ENCODE measurements at places on chromosomes 11 and 22.

DNA sequence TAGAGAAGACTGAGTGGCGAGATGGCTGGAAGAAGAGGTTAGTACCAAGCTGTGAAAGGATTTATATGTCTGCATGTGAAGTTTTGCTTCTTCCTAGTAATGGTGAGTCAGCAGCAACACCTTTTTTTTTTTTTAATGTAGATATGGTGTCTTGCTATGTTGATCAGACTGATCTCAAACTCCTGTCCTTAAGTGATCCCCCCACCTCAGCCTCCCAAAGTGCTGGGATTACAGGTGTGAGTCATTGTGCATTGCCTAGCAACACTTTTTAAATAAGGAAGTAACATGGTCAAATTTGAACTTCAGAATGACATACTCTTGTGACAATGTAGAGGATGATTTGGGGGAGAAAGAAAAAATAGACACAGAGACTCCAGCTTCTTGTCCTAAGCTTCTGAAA, 6.5 kb upstream of the CSTPP1 start:
- DNase-seq: peak; percentile 64

GRCh38 chr11:1672613-1673350, 24.2 kb upstream of the KRTAP5-6 start:
- no peak for DNase-seq

DNA sequence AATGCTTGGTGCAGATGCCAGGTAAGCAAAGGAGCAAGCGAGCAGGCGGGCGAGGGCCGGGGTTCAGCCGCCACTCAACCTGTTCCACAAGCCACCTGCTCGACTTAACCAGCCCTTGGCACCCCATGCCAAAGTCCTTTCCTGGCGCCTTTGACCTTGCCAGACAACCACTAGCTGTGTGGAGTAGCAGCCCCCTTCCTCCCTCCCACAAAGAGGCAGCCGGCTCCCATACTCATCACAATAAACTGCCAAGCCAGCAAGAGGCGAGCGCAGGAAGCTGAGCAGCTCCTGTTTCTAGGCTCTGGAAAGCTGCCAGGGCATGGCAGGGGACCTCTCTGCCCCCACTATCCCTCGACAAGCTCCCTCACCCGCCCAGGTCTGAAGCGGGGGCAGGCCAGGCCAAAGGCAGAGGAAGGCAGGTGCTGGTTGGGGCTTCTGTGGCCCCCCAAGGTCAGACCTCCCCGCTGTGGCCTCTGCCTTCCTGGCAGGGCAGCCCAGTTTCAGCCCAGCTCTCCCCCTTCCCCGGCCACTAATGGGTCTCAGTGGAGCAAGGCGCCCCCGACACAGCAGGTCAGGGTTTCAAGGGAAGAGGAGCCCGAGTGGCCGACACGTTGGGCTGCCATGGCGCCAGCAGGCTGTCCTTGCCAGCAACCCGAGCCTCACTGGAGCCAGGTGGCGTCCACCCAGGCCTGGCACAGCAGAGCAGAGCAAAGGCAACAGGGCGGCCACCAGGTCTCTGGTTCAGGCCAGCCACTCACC, 15.3 kb downstream of the MACROD1 start:
- no peak for DNase-seq

DNA sequence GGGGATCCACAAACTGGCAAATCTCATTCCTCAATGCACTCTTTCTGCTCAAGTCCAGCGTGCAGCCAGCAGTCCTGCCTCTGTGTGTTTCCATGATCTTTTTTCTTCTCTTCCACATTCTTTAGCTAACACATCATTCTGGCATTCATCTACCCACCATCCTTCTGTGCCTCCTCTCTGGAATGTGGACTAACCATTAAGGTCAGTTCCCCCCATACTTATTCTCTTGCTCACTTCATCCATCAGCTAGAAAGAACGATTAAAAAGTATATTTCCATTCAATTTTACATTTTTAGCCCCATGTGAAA, 7.8 kb downstream of the KIRREL3 start:
- DNase-seq: peak; percentile 36

DNA sequence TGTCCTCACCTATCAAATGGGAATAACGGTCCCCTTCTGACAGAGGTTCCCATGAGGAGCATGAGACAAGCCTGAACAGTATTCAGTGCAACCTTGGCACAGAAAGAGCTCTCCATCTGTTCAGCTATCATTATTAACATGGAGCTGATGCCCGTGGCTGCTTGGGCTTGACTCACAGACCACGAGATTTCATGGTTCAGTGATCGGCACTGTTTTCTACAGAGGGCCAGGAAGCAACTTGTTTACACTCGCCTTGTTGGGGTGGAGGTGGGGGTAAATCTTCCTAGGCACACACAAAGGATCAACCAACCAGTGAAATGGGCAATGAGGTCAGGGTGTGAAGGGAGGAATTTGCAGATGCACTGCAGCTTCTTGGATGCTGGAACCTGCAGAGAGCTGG, 88.2 kb downstream of the CWC15 start:
- DNase-seq: peak; percentile 51

- DNase-seq: no peak
Observed at GRCh38 chr11:113994077-113994954, 19.4 kb downstream of the HTR3A start.

DNA sequence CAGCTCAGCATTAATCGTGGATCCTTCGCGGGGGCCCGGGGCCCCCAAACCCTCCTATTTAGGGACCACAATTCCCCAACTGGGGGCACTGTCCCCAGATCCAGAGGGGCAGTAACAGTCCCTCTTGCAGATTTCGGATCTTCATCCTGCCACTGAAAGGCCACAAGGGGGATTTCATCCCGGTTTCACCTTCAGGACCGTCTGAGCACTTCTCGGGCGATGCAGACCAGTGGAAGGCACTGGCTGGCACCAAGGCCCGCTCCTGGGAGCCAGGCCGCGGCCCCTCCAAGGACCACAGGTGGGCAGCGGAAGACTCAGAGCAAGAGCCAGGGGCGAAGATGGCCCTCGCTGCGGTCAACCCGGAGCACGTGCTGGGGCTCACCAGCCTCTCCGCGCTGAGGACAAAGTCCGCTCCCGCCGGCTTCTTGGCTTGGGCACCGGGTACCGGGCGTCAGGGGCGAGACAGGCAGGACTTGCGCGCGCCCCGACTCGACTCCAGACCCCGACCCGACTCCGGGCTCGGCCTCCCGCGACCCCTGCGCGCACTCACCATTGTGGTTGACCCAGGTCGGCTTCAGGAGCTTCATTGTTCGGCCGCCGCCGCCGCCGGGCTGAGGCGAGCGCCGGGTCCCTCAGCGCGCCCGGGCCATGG, 517 bp downstream of the HIRA start:
- DNase-seq: peak; percentile 42

GRCh38 chr22:44259366-44260215, 53.2 kb downstream of the SHISAL1 start:
- DNase-seq: no peak

DNA sequence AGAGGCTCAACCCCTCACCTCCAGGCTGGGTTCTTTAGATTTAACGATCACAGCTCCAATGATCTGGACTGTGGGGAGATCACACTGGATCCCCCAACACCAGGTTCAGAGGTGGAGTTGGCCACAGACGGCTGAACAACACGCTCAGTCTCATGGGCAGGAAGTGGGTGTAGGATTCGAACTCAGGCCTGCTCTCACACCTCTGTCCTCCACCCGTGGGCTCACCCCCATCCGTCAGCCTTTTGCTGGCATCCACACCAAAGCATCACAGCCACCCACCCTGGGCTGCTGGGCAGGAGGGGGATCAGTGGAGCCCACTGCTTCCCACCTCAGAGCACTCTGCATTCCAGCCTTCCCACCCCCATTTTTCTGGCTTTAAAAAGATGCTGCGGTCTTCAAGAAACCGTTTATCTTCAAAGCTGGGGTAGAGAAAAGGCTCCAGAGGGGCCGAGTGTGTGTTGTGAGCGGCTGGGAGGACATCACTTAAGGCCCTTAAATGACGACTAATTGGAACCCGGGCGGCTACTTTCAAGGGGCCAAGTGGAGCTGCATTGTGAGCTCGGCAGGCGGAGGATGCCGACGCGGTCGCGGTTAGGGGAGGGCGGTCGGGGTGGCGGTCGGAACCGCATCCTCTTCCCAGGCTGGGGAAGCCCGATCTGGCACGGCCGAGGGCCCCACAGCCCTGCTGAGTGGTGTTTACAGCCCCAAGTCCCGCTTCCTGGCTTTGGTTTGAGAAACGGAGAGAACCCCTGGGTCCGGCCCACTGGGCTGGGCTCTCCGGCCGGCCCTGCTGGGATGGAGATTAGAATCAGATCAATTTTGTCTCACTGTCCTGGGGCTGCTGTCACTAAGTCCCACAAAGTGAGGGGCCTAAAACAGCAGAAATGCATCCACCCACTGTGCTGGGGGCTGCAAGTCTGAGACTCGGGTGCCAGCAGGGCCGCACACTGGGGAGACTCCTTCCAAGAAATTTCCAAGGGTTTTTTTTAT, 15.9 kb upstream of the FGF3 start:
- no peak for DNase-seq
